Effector CD4-positive, alpha-beta T cell (primary cell): ENCODE measurements at places on chromosomes 5 and 9.

DNA sequence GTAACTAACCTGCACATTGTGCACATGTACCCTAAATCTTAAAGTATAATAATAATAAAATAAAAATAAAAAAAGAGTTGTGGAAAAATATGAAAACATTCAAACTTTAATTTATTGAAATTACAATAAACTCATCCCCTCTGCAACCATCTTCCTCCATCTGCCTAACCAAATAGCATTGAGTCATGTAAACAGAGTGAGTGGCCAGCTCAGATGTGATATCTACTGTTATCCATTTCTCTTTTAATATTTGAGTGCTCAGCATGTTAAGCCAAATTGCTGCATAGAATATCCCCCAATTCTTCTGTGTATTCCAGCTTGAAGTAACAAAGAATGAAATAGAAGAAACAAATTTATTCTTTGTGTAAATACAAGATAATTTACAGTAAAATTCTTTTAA lies 124.4 kb upstream of the HMHB1 start:
- DNase-seq = no peak

DNA sequence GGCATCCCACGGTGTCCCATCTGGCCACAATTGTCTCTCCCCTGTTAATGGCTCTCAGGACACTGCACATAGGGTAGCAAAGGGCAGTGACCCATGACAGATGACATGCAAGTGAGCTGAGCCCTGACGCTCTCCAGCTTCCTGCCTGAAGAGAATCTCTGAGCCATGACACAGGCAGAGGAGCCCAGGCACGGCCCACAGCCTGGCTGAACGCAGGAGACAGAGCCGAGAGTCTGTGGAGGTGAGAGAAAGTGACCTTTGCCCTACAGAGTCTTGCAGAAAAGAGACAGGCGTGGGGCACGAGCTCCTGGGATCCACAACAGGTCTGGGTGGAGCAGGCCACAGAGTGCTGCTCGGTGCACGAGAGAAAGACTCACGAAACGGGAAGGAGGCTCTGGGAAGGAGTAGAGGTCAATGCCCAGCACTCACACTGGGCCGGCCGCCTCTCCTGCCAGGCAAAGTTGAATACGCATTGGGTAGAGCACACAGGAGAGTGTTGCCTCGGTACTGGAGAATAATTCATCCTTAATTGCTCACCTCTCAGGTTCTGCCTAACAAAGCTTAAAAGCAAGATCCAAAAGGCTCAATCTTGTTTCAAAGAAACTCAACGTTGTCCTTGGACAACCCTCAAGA lies 90.3 kb downstream of the MRPL36 start:
- DNase-seq = no peak

GRCh38 chr9:116686135-116686534 lies 970 bp upstream of the TRIM32 start:
- no peak for DNase-seq

DNA sequence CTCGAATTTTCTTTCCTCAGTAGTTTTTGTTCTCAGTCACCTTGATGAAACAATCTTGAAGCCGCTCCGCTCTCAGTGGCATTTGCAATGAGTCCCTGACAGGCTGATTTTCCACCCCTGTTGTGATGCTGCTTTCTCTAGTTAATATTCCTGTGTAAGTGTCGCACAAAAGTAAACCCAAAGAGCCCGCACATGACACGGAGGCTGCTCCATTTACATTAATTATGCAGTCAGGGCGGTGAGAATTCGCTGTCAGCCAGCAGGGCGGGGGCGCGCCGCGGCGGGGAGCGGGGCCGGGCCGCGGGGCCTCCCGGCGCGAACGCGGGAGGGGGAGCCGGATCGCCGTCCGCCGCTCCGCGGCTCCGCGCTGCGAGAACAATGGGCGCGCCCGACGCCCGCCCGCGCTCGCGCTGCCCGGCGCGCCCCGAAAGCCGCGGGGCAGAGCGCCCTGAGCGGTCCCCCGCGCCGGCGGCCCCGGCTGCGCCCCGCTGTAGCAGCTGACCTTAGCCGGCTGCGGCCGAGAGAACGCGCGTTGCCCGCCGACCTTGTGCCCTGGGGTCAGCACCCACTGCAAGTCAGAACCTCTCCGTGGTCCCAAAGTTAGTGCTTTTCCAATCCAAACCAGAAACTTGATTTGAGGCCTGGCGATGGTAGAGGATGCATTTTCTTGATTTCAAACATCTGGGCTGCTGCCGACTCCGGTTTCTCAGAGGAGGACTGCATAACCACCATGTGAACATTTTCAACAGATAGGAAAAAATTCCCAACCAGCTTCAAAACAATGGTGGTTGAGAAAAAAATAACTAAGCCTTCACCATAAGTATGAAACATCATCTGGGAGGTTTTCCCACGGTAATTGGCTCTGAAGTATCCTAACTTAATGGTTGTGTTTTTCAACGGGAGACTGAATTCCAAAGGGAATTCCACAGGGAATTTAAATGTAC lies 142.6 kb downstream of the PBX3 start:
- peak; percentile 9 for DNase-seq

DNA sequence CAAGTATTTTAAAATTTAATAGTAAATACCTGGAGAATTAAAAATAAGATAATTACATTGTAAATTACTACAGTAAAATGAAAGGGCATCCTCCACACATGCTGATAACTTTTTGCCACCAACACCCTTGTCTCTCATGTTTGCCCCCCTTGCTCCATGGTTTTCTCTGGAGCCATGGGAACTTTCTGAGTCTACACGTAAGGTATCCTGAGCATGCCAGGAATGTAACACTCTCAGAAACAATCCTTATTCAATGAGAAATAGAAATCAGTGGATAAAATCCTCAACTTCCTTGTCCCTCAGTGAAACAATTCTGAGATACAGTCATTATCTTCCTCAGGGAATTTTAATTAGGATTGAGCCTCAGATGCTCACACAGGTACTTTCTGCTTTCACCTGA lies 108.9 kb downstream of the IZUMO3 start:
- no peak for DNase-seq

DNA sequence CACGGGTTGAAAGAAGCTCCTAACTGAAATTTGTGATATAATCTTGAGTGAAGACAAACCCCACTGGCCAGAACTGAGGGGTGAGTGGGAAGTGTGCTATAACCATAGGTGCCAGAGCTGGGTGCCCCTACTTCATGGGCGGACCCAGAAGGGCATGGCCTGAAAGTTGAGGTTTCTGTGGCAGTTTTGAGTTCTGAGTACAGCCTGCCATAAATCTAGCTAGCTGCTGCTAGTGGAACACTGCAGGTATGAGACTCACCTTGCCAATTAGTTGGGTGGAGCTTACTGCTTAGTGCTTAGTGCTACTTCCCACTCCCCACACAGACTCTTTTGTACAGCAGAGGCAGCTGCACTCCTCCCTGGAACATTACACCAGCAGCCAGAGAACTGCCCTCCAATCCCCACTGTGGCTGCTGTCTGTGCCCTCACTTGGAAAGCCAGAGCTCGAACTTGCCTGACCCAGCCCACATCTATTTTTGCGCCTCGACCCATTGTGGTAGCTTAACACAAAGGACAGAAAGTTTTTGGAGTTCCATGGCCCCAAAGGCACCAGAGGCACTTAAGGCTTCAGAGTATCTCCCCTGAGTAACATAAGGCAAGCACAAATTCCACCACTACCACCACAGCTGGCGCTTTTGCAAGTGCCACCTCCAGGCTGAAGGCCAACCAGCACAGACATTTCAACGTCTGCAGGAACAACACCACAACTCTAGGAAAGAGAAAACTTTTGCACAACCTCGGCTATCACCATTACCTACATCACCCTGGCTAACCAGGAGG lies 27.1 kb upstream of the PTGER4 start:
- no peak for DNase-seq

DNA sequence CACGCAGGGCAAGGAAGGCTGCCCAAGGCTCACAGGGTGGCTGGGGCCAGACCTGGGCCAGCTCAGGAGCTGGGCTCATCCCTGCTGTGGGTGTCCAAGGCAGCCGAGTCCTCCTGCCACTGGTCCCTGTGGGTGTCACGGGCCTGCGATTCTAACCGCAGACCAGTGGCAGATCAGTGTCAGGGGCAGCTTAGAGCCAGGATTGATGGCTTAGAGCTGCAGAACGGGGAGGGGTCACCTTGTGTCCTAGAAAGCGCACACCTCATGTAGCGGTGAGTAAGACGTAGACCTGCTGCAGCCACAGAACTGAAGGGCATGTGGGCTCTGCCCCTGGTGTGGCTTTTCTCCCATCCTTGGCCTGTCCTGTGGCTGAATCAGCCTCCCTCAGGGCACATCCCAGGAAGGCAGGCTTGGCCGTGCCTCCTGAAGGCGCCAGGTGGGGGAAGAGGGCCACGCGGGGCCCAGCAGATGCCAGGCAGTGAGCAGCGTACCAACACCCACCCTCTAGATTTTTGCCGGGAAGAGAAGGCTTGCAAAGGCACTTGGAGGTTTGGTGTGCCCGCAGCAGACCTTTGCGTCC lies 78.3 kb upstream of the FCN2 start:
- DNase-seq = no peak
